ENCODE measurements at places on chromosomes 12 and 14.

- DNase-seq, result no peak
Measured at GRCh38 chr12:100365411-100365810, 8.5 kb downstream of the SLC17A8 start.

DNA sequence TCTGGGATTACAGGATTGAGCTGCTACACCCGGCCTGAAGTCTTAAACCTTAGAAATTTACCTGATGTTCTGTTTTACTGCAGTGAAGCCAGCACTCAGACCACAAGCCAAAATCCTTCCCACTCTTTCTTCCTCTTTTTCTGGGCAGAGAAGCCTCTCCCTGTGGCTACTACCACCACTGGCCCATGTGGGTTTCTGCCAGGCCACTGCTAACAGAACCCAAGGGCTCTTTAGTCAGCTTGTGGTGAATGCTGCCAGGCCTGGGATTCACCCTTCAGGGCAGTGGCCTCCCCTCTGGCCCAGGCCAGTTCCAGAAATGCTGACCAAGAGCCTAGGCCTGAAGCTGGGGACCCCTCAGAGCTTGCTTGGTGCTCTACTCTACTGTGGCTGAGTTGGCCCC is 35.3 kb downstream of the GAS2L3 start:
- DNase-seq, result no peak

DNA sequence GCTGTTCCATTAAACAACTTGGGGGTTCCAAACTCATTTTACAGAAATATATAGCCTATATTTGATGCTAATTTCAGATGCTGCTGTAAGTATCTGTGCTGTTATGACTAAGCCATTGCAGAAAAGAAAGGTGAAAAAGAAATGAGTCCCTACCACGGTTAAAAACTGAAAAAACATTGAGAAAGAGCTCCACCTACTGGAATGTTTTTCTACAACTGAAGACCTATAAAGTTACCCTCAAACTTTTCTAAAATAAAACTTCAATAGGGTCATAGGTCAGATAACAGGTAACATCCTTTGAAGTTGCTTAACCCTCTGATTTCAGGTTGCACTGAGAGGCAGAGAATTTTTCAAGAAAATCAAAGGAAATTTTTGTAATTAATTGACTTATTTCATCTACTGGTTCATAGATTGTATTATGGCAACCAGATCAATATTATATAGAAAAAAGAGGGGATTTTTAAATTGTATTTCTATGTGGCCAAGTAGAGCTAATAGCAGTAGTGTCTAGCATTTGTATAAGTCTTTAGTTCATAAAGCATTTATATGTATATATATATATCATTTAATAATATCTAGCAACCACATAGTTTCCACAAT is 279.9 kb downstream of the RPS29 start:
- DNase-seq, result no peak

DNA sequence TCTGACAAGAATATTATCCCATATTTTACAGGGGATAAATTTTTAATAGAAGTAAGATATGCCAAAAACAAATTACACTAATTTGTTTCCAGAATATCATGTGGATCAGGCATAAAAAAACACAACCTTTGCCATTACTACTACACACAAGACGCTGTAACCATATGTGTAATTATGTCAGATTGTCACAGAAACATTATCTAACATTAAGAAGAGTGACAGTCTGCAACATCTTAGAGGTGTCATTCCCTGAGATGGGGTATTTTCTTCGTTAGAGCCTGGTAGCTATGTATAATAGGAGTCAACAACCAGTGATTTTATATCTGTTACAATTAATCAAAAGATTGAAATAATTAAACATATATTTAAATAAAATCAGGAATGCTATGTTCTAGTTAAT is 518.9 kb downstream of the RERGL start:
- no peak for DNase-seq

DNA sequence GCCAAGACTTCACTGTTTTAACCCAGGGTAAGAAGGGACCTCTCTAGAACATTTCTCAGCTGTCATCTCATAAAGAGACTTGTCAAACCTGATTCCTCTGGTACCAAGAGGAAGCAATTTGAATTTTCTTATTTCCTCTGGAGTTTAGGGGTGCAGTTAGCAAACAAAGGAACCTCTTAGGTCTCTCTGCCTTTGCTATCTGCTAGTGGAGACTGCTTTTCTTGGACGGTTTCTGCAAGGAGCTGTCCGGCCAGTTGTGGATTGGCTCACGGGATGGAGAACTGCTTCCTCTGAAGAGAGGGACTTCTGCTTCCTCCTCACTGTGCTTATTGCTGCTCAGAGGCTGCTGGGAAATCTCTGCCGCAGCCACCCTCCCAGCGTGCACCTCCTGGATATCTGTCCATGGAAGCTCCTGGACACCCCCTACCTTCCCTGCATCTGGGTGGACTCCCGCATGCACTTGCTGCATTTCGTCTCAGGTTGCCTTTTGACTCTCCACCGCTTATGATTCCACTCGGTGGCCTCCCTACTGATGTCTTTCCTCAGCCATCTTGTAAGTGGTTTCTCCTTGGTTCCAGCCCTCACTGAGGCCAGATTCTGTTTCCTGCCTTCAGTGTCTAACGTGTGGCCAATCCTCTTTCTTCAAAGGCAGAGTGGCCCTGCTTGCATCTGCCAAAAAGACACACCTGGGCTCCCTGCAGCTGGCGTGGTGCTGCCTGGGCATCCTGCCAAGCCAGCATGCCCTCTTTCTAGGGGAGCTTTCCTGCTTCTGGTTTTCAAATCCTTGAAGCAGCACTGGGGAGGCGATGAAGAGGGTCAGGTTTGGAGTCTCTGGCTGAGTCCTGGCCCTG is 187.3 kb downstream of the CHST11 start:
- no peak for DNase-seq

DNA sequence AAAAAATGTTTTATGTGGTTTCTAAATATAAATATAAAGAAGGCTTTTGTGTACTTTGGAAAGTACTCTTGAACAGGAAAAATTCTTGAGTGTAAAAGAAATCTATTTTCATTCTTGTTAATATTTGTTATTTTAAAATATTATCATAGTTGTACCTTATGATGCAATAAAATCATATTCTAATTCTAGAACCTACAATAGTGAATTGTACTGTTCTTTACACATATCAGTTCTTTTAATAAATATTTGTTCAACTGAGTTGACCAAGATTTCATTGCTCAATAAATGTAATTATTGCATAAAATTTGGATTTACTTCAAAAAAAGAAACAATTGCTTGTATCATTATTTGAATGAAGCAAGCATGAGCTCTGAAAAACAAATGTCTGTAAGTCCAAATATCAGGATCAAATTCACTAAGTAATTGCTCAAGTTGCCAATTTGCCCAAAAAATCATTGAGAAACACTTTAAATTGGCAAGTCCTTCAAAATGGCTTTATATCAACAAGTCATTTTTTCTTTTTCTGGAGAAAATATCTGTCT is 191.6 kb upstream of the SLC16A7 start:
- DNase-seq, result no peak

DNA sequence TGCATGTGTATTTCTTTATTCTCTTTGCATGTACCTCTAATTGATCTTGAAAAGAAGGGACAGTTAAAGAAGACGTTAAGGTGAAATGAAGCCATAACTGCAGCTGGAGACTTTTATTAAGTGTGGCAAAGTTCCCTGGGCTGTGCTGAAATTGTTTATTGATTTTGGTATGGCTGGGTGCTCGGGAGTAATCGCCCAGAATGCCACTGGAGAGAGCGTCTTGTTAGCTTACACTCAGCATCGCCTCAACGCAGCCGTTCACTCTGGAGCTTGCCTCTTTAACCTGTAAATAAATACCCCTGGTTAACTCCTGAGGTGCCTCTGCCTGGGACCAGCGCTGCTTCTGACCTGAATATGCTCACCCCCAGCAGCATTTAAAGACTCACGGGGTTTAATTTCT is 98.6 kb downstream of the GPATCH2L start:
- DNase-seq, result no peak
